Subcutaneous adipose tissue (tissue), 4 donors: ENCODE measurements at places on chromosomes 3 and 15. TPM values are rescaled to one million over a fixed set of nuclear protein-coding genes. Genes with fewer than 3 reads are reported as not detected.

LRRIQ4 gene
- not detected for total RNA-seq

SLC9C1 gene
- 0.75 TPM for total RNA-seq

GREM1 gene
- not detected for total RNA-seq

PIGZ gene
- 18.5 TPM for total RNA-seq

GOLGA6A gene
- total RNA-seq, result not detected

TMEM207 gene
- not detected for total RNA-seq

LRRC49 gene
- 3.2 TPM for total RNA-seq

NFKBIZ gene
- total RNA-seq, result 19.2 TPM

COL6A5 gene
- total RNA-seq, result not detected

ITIH1 gene
- total RNA-seq, result not detected

ATP2B2 gene
- not detected for total RNA-seq

FANCD2OS gene
- total RNA-seq, result not detected

GADL1 gene
- total RNA-seq, result not detected

GRIP2 gene
- total RNA-seq, result not detected

C2CD4A gene
- total RNA-seq, result not detected

CPLX3 gene
- not detected for total RNA-seq

GOLGA6D gene
- total RNA-seq, result 0.34 TPM
